Stomach (tissue), 19 donors: ENCODE measurements at places on chromosomes 3 and 15. TPM values are rescaled to one million over a fixed set of nuclear protein-coding genes. Genes with fewer than 3 reads are reported as not detected.

DNA sequence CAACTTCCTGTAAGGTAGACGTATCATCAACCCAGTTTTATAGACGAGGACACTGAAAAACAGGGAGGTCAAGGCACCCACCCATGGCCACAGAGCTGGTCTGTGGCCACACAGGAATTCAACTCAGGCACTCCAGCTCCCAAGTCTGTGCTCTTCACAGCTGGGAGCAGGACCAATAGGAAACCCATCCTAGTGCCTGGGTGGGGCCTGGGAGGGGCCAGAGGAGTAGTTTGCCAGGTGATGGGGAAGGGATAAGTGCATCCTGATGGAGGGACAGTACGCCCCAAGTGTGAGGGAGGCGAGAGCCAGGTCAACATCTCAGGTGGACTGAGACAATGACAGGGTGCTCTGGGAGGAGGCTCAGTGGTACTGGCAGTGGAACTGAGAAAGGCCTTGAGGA is 22.0 kb downstream of the KIF9 start:
- DNase-seq: no peak

DNA sequence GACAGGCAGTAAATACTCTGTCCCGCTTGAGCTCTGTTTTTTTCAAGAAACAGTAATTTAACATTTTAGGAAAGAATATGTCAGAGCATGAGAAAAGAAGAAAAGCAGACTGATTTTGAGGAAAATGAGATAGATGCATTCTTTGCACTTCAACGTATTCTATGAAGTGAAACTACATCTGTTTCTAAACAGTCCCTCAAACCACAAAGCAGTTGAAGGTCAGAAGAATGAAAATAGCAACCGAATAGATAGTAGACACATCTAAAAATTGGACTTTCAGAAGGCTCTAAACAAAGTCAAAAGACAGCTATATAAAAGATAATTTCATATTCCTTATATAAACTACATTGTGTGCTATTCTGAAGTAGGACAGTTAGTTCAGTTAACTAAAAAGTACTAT is 172.6 kb upstream of the LRRC3B start:
- DNase-seq: no peak

DNA sequence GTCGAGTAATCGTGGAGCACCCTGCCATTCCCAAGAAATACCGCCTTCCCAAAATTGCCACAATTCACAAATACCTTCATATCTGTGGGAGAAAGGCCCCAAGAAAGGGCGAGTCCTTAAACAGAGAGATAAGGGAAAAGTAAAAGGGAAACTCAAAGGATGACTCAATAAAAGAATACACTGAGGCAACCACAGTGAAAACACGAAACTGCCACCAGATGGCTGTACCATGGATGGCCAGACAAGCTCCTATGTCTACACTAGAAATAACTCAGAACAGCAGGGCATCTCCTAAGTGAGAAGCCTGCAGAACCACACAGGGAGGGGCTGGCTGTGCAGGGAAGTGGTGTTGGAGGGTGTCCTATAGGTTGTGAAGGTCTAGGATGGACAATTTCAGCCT is 25.0 kb downstream of the SRGAP3 start:
- peak; percentile 30 for DNase-seq

- DNase-seq: no peak
Observed at GRCh38 chr3:12598890-12599289, 42.0 kb downstream of the MKRN2 start.

The LDHAL6B gene
- total RNA-seq: not detected

- DNase-seq: no peak
Observed at GRCh38 chr15:101266034-101266433, 11.3 kb downstream of the SELENOS start.

DNA sequence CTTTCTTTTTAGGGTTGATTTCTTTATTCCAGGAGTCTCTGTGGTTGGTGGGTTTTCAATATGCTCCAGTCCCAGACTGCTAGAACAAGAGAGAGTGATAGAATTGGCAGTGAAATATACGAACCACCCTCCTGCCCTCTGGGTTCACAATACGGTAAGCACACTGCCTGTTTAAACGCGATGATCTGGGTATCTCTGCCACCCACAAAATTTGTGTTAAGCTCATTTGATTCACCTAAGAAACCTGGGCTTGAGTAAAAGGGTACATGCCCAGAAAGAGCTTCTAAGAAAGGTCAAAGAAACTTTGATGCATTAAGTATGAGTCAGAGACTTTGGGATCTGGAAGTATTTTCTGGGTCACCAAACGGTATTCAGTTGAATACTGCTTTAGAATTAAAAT is 29.8 kb downstream of the OXNAD1 start:
- no peak for DNase-seq

The UBAP1L gene
- 5.3 TPM for total RNA-seq
